ENCODE measurements at places on chromosomes 3 and 15.

GRCh38 chr3:6528951-6529350 lies 332.0 kb upstream of the GRM7 start:
- no peak for DNase-seq

DNA sequence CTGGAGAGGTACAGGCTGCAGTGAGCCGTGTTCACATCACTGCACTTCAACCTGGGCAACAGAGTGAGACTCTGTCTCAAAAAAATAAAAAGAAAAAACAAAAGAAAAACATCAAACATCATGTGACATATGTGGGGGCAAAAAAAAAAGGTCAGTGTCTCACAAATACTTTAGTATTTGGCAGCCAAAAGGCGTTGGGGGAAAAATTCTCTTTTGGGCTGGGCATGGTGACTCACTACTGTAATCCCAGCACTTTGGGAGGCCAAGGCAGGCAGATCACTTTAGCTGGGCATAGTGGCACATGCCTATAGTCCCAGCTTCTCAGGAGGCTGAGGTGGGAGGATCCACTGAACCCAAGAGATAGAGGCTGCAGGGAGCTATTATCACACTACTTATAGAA lies 47.6 kb downstream of the TMCC1 start:
- no peak for DNase-seq

DNA sequence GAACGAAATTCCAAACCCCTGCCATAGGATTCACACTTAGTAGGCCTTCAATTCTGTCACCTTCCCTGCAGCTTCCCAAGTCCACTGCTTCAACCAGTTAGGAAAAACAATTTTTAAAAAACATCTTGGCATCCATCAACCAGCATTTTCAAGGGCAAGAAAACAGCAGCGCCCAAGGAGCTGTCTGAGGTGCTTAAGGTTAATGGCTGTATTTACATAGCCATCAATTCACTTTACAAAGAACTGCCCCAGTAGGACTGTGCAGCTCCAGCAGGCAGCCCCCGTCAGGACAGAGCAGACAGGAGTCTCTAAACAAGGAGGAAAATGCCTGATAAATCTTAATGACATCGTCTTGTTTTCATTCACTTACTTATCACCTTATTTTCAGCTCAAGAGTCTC lies 13.3 kb downstream of the TAFA4 start:
- DNase-seq = no peak

DNA sequence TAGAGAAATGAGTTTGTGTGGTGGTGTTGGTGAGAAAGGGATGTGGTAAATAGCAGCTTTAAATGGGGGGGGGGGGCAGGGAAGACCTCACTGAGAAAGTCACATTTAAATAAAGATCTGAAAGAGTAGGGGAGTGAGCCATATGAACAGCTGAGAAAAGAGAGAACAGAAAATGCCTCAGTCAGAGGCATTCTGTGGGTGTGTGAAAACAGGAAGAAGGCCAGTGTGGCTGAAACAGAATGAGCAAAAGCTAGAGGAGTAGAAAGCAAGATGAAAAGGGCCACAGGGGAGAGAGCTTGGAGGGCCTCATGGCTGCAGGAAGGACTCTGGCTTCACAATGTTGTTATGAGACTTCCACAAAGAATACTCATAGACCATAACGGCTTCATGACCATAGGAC lies 783.3 kb downstream of the ZPLD1 start:
- no peak for DNase-seq

GRCh38 chr3:170076715-170077238 lies 39.0 kb downstream of the GPR160 start:
- no peak for DNase-seq

- DNase-seq = no peak
These were observed 3.0 kb upstream of the PLCD1 start for GRCh38 chr3:38032328-38032865.

Measured in hematopoietic multipotent progenitor cell (in vitro differentiated cells).